Fibroblast of villous mesenchyme (primary cell): ENCODE measurements at places on chromosomes 1 and 21.

DNA sequence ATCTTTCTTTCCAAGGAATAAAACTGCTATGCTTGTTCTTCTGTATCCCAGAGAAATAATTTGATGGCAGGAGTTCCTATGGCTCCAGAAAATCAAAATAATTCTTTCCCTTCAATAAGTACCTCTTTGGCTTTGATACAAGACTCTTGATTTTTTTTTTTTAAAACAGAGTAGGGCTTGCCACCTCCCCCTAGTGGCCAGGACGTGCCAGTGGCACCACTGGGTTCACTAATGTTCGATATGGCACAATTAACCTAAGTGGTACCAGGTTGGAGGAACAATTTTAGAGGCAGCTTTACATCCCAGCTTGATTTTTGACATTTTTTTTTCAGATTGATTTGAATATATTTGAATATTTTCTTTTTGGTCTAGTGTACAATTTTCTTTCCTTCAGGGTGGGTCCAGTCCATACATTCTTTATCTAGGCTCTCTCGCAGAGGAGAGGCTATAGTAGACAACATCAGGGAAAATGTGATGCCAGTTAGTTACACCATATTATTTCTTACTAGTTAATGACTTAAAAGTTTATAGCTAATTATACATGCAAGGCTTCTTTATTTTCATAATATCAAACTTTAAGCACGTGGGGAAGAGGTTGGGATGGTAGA is 330.9 kb downstream of the S1PR1 start:
- DNase-seq: peak; percentile 16

GRCh38 chr1:47693115-47693514 is 255.3 kb downstream of the FOXD2 start:
- no peak for DNase-seq

GRCh38 chr21:25115021-25115420 is 492.3 kb downstream of the MRPL39 start:
- no peak for DNase-seq

DNA sequence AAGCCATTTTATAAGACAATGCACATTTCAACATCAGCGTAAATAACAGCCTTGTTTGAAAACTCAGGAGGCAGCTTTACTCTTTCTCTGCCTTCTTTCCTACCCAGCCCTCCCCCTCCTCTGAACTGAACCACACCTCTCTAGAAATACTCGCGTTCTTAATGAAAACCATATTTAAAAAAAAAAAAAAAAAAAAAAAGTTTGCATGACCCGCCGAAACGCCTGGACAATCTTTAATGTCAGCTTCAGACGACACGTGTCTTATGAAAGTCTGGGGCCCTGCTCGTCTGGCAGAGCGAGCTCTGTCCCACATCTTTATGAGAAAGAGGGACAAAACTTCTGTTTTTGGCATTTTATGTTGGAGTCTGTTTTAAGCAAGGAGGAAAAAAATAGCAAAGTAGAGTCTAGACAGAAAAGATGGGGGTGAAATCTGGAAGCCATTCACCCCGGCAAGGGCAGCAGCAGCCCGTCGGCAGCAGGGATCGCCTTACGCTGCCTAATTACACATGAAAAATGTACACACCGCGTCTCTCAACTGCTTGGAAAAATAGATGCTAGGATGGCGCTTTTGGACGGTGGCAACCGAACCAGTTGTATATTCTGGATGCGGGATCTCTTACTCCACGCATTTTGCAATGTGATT is 130.4 kb upstream of the ETS2 start:
- DNase-seq: peak; percentile 5

- no peak for DNase-seq
Measured at GRCh38 chr1:179883040-179883744, 1.1 kb downstream of the TOR1AIP1 start.

DNA sequence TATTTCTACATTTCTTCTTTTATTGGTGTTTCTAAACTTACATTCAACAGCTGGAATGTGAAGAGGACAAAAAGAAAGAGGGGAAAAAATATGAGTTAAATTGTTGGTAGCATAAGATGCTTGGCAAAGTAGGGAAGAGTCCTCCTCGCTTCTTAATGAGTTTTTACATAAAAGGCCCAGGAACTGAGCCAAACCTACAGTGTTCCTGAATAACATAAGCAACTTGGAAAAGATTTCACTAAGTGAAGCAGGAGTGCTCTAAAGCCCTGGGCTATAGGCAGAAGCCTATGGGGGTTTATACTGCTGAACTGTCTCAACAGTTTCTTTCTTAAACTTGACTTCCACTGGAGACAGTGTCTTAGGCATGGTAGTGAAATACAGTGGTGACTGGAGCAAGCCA is 115.0 kb upstream of the USP25 start:
- DNase-seq: no peak

DNA sequence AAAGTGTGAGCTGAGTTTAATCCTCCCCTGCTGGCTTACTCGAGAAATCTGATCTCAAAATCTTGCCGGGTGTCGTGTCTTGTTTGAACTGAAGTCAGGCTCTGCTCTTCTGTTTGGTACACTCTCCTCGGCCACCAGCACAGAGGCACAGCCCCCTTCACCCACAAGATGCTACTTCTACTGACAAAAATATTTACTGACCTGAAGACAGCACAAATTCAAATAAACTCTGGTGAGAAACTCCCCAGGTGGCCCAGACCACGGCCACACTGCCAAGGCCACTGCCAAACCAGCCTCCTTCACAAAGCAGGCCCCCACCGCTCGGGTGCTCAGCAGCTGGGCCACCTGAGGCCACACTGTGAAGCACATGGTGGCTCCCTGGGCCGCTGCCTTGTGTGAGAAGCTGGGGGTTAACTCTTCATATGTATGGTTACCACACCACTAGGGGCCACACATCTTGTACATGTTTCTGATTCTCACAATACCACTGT is 80.6 kb downstream of the TGFBR3 start:
- DNase-seq: no peak

DNA sequence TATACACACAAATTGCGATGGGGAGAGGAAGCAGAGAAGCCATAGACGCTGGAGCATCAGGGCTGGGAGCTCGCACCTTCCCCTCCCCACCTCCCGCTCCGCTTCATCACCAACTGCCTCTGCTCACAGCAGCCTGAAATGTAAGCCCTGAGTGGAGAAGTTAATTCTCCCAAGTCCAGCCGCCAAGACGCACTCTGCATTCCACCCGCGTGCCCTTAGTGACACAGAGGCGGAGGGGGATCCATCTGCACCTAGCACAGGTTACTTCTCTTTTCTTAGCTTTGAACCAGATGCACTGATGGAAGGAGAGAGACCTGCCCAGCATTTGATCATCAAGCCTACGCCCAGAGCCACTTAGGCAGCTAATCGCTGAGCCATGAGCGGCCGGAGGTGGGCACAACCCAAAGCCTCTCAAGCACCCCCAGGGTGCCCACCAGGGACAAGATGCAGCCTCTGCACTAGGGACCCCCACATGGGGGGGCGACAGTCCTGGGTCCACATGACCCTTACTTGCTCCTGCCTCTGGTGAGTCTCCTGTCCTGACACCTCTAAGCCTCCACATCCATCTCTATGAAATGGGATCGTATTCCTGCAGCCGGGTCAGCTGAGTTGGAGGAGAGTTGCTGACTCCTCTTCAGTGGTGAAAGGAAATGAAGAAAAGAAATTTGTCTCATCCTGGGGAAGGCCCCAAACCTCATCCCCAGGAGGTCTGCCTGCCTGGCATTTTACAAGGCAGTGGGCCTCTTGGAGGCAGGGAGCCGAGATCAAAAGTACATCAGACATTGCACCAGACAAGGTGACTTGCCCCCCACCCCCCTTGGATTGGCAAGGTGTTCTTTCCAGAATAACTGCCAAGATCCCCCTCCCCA is 316.2 kb downstream of the MATN1 start:
- DNase-seq: no peak

GRCh38 chr1:182147136-182147820 is 85.8 kb upstream of the ZNF648 start:
- DNase-seq: peak; percentile 34

GRCh38 chr1:219223496-219223895 is 49.8 kb downstream of the LYPLAL1 start:
- DNase-seq: no peak

GRCh38 chr1:214019499-214019898 is 31.7 kb downstream of the PROX1 start:
- DNase-seq: no peak

DNA sequence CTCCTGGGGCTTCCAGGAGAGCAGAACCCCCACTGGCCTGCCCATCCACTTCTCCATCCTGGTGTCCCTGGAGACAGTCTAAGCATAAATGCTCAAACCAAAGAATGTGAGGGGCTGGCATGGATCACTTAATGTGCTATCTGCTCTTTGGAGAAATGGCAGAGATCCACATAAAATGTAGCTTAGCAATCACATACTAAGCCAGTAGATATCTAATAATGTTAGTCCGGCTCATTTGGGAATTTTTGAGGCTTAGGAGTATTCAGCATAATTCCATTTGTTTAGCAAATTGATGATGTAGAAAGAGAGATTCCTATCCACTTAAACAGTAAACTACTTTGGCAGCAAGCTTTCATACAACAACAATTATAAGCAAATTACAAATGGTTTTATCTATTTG is 90.7 kb downstream of the TENT5C start:
- peak; percentile 75 for DNase-seq

- no peak for DNase-seq
Measured at GRCh38 chr1:42880384-42880783, 34.0 kb downstream of the ZNF691 start.

GRCh38 chr1:210570116-210570515 is 241.4 kb downstream of the HHAT start:
- DNase-seq: no peak

GRCh38 chr21:46180778-46181391 is 3.4 kb downstream of the SPATC1L start:
- DNase-seq: no peak

DNA sequence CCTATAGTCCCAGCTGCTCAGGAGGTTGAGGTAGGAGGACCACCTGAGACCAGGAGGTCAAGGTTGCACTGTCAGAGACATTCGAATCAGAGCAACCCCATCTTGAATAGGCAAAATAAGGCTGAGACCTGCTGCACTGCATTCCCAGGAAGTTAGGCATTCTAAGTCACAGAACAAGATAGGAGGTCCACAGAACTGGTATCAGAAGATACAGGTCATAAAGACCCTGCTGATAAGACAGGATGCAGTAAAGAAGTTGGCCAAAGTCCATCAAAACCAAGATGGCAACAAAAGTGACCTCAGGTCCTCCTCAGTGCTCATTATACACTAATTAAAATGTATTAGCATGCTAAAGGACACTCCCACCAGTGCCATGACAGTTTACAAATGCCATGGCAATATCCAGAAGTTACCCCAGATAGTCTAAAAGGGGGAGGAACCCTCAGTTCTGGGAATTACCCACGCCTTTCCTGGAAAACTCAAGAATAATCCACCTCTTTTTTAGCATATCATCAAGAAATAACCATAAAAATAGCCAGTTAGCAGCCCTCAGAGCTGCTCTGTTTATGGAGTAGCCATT is 65.2 kb upstream of the KLHDC7A start:
- no peak for DNase-seq

- no peak for DNase-seq
Measured at GRCh38 chr1:203213126-203213525, 16.3 kb downstream of the CHIT1 start.

GRCh38 chr1:92481971-92482664 is 4.6 kb downstream of the GFI1 start:
- DNase-seq: peak; percentile 22

DNA sequence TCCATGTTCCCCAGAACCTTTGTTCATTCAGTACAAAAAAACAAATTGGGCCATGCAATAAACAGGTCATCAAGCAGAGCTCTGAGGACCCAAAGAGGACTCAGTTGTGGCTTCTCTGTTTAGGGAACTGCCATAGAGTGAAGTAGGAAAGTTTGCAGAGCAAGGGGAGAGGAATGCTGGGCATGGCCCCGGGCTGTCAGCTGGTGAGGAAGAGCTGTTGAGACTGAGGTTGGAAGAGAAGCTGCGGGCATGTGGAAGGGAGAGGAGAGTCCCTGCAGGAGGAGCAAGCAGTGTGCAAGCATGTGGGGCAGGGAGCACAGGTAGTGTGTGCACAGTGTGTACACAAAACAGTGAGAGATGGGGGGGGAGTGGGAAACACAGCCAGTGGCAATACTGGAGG is 71.8 kb downstream of the NTPCR start:
- DNase-seq: no peak

DNA sequence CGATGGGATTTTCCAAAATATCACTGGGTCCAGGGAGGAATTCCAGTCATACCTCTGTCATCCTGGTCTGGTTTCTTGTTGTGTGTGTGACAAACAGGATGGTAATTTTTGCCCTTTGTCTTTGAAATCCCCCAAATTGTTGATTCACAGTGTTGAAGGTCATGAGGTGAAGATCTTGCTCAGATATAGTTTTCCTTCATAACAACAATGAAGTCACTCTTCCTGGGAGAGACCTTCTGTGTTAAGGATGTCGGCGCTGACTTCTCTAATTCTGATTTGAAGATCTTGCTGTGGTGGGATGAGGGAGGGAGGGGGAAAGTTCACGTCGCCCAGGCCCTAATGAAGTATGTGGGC is 32.2 kb upstream of the MPZL1 start:
- DNase-seq: peak; percentile 23

- DNase-seq: no peak
Measured at GRCh38 chr1:233340966-233341516, 13.5 kb downstream of the MAP3K21 start.
